NCI-H146 (cell line): ENCODE measurements at places on chromosomes 3 and 15.

DNA sequence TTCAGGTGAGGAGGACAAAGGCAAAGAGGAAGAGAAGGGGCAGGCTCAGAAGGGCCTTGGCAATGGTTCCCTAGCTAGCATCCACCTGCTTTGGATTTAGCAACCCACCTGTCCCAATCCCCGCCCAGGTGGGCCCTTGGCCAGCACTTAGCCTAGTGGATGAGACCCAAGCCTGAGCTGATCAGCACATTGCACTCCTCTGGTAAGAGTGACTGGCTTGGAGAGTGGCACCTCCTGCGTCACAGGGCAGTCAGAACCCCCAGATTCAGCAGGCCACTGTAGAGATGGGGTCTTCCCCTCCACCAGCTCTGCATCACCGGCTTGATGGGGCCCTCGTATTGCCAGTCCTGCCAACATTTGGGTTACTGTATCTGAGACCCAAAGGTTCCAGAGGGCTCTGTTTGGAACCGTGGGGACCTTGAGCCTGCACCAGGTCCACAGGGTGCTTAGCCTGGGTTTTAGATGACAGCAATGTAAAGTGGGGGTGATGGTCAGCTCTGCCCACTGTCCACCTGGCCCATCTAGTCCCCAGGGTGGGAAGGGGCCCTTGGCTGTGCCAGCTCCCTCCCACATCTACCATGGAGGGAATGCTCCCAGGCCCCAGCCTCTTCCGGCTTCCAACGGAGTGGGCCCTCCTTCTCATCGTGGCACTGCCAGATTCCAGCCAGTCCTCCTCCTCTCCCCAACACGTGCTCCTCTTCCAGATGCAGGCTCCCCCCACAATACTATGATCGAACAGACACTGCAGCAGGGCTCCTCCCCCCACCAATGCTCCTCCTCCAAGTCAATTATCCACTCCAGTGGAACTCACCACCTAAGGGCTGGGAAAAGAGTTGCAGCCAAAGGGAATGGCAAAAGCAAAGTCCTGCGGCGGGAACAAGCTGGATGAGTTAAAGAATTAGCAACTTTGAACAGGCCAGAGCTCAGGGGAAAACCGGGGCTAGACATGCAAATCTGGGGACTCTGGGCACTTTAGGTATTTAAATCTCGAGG lies 45.7 kb downstream of the LHFPL4 start:
- no peak for DNase-seq

GRCh38 chr3:105853801-105854432 lies 14.9 kb downstream of the CBLB start:
- no peak for DNase-seq

GRCh38 chr3:29554566-29554965 lies 273.7 kb downstream of the RBMS3 start:
- DNase-seq = no peak

DNA sequence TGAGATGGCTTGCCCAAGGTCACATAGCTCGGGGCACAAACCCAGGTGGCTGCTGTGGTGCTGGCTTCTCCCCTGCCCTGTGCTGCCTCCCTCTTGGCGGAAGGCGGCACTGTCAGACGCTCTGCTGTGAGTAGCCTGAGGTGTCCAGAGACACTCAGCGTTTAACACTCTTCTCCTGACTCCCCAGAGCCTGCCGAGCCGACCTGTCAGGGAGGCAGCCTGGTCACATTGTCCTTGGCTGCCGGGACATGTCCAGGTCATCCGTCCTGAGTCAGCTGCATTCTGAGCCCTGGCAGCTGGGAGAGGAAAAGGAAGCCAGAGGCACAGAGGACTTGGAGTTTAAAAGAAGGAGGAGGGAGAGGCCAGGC lies 4.7 kb downstream of the LMAN1L start:
- peak; percentile 56 for DNase-seq
